ENCODE measurements at places on chromosomes 3 and 15.

DNA sequence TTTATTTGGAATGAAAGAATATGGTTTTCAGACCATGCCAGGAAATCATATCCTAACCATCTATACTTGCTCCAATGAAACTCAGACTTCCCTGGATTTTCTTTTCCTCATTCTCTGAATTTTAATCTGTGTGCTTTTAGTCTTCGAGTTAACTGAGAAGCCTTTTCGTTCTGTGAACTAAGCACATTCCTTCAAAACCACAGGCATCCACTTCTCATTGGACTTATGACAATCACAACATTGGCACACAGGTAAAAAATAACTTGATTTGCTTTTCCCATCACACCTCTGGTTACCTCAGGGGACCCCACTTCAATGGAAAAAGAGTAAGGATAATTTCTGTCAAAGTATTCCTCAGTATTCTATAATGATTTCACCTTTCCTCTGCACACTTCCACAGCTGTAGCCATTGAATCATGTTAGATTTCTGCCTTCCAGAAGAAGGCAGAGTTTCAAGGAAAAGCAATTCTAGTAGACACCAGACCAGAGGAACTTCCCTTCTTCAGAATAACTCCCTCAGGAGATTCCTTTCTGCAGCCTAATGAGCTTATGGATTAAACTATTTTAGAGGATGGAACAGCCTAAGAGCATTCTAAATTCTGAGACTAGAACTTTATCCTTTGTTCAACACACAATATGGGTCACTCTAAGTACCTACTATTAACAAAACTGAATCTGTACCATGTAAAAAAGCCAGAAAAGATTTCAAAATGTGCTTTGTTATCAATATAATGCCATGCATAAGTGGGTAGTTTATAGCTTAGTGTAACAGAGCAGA, 15.9 kb downstream of the COMMD2 start:
- no peak for DNase-seq

- no peak for DNase-seq
Measured at GRCh38 chr3:122063908-122064307, 8.7 kb downstream of the CD86 start.

GRCh38 chr3:148464246-148464645, 233.5 kb upstream of the AGTR1 start:
- no peak for DNase-seq

DNA sequence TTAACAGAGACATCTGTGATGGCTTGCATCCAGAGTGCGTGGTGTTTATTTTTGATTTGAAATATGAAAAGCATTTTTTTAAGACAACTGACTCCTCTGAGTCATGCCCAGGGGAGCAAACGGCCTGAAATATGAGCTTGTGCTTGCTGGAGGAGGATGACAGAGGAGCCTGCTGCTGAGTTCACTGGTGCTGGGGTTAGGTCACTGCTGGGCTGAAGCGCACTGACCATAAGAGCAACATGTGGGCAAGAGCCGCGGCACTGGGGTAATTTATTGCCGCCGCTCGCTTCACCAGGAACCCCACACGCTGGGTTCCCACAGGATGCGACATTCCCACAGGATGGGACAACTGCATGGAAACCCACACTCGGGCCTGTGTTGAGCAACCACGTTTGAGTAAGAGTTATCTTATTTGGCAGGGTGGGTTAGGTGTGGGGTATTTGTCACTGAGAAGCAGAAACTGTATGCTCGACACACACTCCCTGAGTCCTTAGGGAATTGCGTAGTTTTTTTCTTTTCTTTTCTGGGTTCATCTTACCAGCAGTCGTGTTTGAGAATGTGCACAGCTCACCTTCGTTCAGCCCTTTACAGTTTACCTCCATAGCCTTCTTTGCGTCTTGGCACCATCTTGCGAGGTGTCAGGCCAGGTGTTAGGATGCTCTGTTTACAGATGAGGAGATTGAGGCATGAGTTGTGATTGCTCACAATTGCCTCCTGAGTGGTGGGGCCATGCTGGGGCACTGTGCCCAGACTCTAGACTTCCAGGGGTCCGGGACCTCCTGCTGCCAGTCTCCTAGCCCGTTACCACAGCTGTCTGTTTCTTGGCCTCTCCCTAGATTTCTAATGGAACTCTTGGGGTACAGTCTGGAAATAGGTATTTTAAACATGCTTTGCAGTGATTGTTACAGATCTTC, 60.4 kb downstream of the SMAD3 start:
- DNase-seq: no peak

DNA sequence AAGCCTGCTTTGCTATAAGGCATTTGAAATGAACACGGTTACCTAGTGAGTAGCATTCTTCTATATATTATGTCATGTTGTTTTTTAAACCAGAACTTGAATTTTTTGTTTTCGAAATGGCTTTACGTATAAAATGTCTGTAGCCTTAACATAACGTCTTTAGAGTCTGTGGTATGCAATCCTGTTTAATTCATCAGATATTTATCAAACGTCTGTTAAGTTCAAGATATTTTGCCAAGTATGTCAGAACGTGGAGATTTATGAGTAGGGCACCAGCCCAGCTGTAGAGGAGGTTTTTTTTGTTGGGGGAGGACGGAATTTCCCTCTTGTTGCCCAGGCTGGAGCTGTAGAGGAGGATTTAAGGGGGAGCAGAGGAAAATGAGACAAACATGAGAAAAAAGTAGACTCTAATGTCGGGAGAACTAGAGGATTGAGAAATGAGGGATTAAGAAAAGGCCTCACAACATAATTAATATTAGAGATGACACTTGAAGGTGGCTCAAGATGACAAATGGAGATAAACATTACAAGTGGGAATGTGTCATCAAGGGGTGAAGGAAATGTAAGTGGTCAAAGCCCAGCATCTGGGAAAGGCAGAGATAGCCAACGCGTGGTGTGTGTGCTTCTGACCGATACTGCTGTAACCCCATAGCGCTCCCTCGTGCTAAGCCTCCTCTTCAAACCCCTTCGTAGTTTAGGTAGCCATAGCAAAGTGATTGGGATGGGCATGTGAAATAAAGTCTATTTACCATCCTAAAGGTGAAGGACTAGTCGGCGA, 154.0 kb upstream of the GOLGA6L4 start:
- no peak for DNase-seq

- no peak for DNase-seq
Measured at GRCh38 chr15:57286446-57287122, 89.7 kb upstream of the CGNL1 start.

Data from activated T-helper 9 cell treated with anti-CD3 and anti-CD28 coated beads, Interleukin-2, amount 50 U/mL, for 16 hours (primary cell).